Jurkat, Clone E6-1 (cell line): ENCODE measurements at places on chromosomes 4 and X.

DNA sequence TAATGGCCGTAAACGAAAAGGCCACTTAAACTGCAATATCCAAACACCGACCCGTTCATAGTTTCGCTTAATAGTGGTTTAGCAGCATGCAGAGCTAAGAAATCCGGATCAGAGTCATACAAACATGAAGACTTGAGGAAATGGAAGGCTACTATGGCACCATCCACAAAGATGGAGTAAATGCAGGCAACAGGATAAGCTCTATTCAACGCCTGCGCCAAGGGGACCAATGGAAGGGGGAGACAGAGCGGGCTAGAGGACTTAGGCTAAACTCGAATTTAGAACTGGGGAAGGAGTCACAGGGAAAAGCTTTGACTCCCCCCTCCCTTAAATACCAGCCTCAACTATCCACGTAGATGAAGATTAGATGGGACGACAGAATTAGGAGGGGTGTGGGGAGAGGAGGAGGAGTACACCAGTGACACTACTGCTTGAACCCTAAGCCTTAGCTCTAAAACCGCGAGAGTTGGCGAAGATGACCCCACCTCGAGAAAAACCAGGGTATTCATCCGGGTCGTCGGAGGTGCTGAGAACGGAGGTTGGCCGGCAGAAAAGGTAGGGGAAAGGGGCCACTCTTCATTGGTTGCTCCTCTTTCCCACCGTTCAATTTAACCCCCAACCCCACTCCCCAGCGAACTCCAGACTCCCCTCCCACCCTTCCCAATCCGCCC is 3.5 kb downstream of the HUWE1 start:
- no peak for DNase-seq

- no peak for DNase-seq
Measured at GRCh38 chr4:93469560-93469959, 359.0 kb upstream of the ATOH1 start.

DNA sequence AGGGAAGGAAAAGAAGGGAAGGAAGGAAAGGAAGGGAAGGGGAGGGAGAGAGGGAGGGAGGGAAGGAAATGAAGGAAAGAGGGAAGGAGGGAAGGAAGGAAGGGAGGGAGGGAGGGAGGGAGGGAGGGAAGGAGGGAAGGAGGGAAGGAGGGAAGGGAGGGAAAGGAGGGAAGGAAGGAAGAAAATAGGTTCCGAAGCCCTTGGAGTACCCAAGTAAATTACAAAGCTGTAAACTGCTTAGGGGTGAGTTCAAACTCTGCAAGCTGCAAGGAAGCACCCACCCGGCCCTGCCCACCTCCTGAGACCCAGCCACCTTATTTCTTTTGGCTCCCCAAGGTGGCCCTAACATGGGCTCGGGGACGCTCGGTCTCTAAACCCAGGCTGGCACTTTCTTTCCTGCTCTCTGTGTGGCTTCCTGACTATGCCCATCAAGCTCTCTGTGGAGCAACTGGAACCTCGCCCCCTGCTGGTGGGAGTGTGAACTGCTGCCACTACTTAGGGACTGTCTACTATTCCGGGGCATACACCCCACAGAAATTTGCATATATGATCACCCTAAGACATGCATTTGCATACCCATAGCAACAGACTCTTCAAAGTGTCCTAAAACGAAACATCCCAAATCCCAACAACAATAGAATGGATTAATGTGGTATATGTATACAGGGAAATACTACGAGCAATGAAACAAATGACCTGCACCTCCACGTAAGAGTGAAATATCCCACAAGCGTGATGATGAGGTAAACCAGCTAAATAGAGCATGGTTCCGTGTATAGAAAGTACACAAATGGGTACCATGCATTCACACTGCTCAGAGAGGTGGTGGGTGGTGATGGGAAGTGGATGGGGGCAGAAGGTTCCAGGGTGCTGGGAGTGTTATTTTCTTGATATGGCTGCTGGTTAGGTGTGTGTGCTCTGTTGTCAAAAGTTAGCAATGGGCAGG is 151.7 kb upstream of the TBL1X start:
- DNase-seq = peak; percentile 51

- no peak for DNase-seq
Measured at GRCh38 chr4:65370709-65371108, 299.6 kb downstream of the EPHA5 start.

GRCh38 chr4:151152028-151152427 is 52.6 kb downstream of the RPS3A start:
- DNase-seq = no peak

DNA sequence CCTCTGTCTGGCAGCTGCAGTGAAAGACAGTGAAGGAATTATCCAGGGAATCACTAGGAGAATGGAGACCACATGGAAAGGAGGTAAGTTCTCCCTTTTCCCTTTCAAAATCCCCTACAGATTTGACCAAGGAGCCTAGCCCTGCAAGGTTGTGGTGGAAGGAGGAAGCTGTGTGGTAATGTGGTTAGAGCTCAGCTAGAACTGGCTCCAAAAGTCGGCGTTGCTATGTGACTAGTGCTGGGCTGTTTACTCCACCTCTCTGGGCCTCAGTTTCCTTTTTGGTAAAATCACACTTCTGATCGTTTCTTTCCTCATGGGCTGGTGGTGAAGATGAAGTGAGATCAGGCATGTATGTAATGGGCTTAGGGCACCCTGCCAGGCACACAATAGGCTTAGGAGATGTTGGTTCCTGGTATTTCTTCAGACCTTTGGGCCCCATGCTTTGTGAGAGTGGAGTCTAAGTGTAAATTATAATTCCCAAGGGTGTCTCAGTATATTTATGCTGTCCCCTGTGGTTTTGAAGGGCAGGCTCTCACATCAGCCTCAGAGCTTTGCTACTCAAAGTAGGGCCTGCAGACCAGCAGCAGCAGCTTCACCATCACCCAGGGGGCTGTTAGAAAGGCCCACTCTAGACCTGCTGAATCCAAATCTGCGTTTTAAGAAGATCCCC is 183.7 kb upstream of the BCOR start:
- DNase-seq = peak; percentile 55

DNA sequence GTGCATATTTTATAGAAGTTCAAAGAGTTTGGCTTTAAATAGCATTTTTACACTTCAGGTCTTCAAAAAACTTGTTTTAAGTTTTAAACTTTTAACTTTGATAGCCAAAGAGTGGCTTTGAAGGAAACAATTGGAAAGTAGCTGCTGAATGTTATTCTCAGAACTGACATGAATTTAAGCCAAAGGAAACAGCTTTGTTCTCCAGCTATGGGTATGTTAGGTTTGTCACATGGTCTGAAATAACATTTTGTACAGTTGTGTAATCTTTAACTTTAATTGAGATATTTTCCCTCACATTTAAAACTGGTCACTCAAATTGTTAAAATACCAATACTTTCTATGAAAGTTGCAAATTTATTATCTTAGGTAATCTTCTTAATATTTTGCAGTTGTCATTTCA is 564.7 kb downstream of the IL15 start:
- no peak for DNase-seq

DNA sequence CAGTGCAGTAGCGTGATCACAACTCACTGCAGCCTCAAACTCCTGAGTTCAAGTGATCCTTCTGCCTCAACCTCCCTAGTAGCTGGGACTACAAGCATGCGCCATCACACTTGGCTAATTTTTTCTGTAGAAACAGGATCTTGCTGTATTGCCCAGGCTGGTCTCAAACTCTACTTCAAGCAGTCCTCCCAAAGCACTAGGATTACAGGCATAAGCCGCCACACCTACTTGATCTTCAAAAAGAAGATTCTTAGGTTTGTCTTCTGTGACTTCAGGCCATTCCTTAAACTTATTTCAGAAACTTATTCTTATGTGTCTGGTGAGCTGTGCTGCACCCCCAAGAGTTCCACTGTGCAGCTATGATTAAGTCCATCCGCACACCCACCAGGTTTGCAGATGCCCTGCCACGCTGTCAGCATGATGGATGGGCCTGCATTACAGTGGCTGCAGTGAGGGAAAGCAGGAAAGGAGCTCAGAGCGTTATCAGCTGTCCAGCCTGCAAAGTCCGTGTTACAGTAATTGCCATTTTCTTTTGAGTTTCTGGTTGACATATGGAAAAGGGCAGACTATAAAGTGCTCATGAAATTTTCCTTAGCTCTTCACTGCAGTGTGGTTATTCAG is 146.6 kb downstream of the AASDH start:
- DNase-seq = no peak

- no peak for DNase-seq
Measured at GRCh38 chr4:17272154-17272553, 239.7 kb downstream of the QDPR start.

GRCh38 chr4:177239878-177240277 is 69.8 kb upstream of the NEIL3 start:
- no peak for DNase-seq

DNA sequence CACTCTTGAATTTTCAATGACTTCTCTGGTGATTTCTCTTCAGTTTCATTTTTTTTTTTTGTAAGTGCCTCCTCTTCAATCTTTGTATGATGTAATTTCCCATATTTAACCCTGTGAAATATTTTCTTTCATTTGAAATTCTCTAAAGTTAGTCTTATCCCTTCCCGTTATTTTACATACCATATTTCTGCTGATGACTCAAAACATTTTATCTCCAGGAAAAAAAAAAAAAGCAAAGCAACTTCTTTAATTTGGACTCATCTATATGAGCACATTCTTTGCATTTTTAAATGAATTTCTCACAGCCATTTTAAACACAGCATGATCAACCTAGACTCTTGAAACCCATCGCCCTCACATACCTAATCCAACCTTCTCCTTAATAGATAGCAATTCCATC is 1831.4 kb downstream of the ARAP2 start:
- DNase-seq = no peak

DNA sequence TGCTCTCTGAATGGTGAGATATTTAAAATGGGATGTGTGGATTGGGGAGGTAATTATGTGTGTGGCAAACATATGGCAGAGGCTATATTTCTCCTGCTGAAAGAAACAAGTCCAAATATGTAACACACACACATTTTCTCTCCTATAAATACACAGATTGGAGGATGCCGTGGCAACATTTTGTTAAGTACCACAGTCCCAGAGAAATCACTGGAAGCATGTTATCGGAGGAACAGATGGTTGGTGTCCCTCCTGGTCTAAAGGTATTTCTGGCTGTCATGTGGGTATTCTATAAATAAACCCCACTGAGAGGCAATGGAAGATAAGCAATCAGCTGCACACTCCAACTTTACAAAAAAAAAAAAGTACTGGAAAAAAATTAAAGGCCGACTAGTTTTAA is 528.3 kb upstream of the BOD1L1 start:
- DNase-seq = no peak

DNA sequence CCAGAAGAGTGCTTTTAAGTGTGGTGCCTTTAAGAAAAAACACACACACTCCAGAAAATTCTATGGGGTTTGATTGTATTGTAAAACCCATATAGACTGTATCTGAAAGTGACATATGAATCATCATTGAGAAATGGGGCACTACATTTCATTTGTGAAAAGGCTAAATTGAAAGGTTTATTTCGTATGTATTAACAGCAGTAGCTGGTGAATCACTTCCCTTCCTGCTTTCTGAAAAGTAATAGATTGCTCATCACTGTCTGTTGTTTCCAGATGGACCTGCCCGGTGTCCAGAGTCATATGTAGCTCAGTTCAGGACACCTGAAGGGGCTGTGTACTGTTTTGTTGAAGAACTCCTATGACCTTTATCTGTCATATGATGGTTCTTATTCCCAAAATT is 28.1 kb upstream of the HPRT1 start:
- no peak for DNase-seq

- DNase-seq = peak; percentile 42
Measured at GRCh38 chr4:111064342-111064993, 441.6 kb upstream of the PITX2 start.

DNA sequence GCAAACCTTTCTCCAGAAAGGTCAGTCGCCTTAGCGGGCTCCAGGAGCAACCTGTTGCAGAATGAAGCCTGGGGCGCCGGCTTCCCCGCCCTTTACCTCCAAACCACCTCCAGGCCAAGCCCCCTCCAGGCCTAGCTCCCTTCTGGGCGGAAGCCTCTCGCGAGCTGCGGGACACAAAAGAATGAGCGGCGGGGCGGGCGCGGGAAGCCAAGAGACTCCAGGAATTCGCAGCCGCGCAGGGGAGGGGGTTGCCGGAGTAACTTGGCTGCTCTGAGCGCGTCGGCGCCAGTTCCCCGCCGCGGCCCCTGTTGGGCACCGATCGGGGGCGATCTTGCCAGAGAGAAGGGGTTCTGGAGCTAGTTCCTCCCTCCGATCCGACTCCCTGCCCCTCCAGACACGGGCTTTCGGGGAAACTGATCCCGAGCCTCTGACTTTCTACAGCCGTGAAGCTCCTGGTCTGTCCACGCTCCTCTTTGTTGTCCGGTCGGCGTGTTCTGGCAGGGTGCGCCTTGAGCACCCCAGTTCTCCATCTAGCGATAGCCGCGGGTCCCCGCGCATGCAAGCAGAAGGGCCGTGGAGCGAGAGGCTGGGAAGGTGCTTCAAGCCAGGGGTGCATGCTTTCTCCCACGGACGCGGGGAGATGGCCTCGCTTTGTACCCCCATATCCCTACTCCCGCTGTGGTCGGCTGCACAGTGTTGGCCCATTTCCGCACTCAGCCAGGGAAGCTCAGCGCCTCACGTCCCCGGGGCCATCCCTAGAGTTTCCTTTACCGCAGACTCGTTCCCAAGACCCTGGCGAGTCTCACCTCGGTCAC is 1.2 kb downstream of the PROM1 start:
- DNase-seq = no peak

- DNase-seq = no peak
Measured at GRCh38 chrX:129976441-129976840, 6.0 kb upstream of the BCORL1 start.

DNA sequence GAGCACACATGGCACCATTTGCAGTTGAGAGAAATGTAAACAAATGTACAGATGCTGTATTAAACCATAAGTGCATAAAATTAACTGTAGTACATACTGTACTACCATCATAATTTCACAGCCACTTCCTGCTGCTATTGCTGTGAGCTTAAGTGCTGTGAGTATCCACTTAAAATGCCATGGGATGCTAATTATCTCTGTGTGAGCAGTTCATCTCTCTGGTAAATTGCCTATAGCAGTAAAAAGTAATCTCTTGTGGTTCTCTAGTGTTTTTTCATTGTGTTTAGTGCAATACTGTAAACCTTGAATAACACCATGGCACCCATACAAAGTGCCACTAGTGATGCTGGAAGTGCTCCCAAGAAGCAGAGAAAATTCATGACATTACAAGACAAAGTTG is 9.9 kb upstream of the SCOC start:
- DNase-seq = no peak

- no peak for DNase-seq
Measured at GRCh38 chr4:79759793-79760192, 313.2 kb downstream of the ANTXR2 start.

- no peak for DNase-seq
Measured at GRCh38 chrX:123186801-123187200, 2.7 kb downstream of the GRIA3 start.

GRCh38 chr4:182560358-182560757 is 317.2 kb downstream of the TENM3 start:
- no peak for DNase-seq

- no peak for DNase-seq
Measured at GRCh38 chrX:133979641-133980230, 5.7 kb downstream of the GPC3 start.

- DNase-seq = no peak
Measured at GRCh38 chr4:147498031-147498660, 17.2 kb downstream of the EDNRA start.
